ENCODE measurements at places on chromosomes 2 and 18. TPM values are rescaled to one million over a fixed set of nuclear protein-coding genes. Genes with fewer than 3 reads are reported as not detected.

DNA sequence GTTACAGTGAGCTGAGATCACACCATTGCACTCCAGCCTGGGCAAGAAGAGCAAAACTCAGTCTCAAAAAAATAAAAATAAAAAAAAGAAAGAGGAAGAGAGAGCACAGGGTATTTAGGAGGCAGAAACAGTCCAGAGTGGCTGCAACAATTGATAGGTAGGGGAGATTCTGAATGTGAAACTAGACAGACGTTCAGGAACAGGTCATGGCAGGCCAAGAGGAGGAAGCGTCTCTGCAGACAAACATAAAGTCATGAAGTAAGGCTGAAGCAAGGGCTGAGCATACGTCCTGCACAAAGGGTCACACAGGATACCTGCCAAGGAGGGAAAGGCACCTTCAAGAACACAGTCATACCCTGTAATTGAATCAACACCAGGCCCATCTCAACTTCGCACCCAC lies 64.1 kb upstream of the ZNF532 start:
- DNase-seq, result no peak

DNA sequence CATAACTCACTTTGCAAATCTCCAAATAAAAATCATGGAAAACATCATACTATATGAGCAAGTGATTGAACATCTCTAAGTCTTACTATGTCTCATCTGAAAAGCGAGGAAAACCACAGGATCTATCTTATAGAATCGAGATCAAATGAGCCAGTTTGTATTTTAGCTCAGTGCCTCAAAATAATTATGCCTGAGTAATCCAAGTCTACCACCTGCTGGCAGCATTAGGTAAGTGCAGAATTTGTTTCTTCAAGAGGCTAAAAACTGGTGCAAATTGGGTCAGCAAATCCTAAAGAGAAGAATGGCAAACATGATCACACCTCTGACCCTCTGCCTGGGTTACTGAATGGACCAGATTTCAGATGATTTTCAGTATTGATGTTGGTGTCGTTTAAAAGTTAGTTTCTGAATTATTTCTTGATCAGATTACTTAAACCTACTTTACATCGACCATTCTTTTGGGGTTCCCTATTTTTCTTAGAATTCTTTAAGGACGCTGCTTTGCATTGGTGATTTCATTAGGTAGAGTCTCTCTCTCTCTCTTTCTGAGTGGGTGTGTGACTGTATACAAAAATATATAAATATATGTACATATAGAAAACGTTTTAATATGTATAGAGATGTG lies 12.7 kb upstream of the FHOD3 start:
- DNase-seq, result peak; percentile 80

Gene PARD6G
- 3.5 TPM for total RNA-seq

GRCh38 chr2:42859006-42859552 lies 66.7 kb upstream of the HAAO start:
- DNase-seq, result peak; percentile 91

DNA sequence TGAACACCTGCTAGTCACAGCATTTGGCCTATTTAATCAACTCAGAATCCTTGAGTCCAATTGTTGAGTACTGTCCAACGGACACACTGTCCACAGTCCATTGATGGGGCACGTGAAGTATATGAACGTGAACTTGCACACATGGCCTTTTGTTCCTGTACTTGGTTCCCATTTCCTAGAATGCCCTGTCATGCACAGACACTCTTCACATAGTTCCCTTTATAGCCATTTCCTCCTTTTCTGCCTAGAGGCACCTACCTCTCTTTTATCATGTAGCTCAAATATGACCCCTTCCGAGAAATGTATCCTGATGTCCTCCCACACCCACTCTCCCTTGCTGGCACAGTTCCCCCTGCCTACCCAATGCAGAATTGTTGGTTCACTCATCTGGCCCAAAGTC lies 8.7 kb upstream of the CRYGA start:
- no peak for DNase-seq

Gene UNC80
- not detected for total RNA-seq

Gene MARCHF4
- not detected for total RNA-seq

Gene TLX2
- total RNA-seq, result 1.7 TPM

- no peak for DNase-seq
Measured at GRCh38 chr2:226124548-226125011, 675.0 kb downstream of the IRS1 start.

GRCh38 chr18:37335409-37335736 lies 230.2 kb downstream of the CELF4 start:
- DNase-seq, result no peak

Gene ICOS
- 0.94 TPM for total RNA-seq

DNA sequence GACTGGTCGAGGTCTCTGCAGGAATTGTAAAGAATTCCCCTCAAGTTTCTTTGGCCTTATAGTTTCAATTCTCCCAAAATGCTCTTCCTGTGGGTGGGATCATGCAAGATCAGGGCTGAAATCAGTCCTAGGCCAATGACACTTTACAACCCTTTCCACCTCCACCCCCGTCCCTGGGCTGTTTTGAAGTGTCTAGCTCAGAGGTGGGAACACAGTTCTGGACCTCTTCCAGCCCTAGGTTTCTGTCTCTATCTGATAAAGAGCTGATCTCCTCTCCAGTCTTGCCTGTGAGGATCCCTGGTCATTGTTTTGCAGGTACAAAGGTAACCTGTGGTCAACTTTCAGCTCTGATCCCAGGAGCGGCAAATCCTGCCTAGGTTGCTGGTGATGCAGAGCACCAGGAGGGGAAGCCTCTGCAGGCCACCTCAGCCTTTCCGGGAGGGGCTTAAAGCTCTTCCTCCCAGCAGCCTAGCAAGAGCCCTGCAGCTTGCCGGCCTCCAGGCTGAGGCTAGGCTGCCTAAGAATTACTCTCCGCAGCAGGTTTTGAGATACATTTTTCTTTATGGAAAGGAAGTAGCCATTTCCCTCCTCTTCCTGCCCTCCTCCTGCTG lies 69.8 kb upstream of the WIPF1 start:
- no peak for DNase-seq

DNA sequence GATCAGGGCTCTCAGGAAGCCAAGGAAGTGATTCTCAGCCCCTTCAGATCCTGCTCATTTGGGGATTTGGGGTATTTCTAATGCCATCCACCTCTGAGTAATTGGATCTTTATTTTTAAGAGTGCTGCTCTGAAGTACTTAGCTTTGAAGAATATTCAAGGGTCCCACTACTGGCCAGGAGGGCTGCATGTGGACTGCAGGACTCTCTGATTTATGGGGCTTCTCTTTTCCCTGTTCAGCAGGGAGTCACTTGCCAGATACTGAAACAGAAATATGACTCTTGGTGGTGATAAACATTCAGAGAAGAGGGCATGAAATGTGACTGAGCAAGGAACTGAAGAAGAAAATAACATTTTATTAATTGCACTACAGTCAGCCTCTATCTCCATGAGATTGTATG lies 138.5 kb downstream of the MTX2 start:
- DNase-seq, result no peak

DNA sequence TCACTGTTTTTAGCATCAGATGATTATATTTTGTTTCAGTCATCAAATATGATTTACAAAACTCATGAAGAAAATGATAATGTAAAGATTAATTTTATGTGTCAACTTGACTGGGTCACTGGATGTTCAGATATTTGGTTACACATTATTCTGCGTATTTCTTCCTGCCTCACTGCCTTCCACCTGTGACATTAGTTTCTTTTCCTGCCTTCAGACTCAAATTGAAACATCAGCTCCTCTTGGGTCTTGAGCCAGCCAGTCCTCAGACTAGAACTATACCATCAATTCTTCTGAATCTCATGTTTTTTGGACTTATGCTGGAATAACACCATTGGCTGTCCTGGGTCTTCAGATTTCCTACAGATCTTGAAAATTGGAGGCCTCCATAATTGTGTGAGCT lies 96.7 kb downstream of the ZNF385B start:
- DNase-seq, result no peak

Gene VIT
- total RNA-seq, result 5.0 TPM

- DNase-seq, result no peak
Measured at GRCh38 chr2:24768601-24769000, 24.6 kb downstream of the PTRHD1 start.

DNA sequence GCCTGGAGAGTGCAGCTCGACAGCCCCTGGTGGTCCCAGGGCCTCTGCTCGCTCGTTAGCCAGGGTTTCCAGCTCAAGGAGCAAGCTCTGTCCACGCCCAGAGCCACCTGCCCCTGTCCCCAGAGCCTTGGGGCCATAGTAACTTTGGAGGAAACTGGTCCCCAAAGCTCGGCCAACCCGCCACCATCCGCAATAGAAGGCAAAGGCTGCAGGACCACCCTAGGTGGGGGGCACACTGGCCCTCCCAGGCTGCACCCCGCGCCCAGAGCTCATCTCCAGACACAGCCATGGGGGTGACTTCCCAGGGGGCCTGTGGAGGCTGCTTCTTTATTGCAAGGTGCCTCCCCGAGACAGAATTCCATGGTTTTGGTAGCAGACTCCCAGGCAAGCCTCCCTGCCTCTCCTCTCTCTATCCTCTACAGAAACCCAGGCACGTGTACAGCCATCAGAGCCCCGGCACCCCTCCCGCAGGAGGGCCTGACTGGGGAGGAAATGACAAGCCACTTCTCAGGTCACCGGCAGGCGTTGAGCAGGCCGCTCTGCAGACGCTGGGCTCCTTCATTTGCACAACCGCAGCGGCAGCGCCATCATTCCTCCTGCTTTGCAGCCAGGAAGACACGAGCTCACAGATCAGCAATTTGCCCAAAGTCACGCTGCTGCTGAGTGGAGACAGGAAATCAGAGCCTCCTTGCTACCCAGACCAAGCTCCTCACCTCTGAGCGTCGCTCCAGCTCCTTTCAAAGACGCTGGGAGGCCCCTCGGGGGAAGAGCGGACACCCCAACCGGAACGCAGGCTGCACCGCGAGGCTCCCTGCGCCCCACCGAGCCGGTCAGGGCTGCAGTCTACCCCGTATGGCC lies 80.2 kb downstream of the NDUFA10 start:
- peak; percentile 21 for DNase-seq

Gene DTNB
- 23.1 TPM for total RNA-seq

- DNase-seq, result no peak
Measured at GRCh38 chr18:65587491-65587890, 163.3 kb upstream of the CDH7 start.

GRCh38 chr2:231393149-231394131 lies 2.1 kb upstream of the B3GNT7 start:
- DNase-seq, result peak; percentile 79

DNA sequence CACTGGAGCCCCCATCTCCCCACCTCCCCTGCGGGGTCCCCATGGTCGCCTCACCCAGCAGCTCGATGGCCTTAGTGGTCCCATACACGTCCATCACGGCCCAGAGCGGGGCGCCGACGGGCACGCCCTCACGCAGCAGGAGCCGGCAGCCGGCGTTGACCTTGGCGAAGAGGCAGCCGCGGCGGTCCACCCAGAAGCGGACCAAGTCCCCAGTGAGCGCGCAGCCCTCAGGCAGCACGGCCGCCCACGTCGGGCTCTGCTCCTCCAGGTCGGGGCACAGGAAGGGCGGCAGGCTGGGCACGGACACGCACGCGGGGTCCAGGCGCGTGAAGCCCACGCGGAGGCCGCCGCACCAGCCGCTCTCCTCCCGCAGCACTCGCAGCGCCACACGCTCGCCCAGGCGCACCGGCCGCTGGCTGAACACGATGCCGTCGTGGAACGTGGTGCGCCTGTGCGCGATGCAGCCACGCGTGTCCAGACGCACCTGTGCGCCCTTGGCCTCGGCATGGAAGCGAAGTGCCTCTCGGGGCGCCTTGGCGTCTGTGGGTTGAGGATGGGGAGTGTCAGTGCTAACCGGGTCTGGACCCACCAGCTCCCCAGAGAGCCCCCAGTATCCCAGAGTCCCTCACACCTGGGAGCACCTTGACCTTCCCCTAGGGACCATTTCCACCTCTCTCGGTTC lies 4.6 kb downstream of the NEURL3 start:
- DNase-seq, result no peak

Gene NPHP1
- 20.6 TPM for total RNA-seq

DNA sequence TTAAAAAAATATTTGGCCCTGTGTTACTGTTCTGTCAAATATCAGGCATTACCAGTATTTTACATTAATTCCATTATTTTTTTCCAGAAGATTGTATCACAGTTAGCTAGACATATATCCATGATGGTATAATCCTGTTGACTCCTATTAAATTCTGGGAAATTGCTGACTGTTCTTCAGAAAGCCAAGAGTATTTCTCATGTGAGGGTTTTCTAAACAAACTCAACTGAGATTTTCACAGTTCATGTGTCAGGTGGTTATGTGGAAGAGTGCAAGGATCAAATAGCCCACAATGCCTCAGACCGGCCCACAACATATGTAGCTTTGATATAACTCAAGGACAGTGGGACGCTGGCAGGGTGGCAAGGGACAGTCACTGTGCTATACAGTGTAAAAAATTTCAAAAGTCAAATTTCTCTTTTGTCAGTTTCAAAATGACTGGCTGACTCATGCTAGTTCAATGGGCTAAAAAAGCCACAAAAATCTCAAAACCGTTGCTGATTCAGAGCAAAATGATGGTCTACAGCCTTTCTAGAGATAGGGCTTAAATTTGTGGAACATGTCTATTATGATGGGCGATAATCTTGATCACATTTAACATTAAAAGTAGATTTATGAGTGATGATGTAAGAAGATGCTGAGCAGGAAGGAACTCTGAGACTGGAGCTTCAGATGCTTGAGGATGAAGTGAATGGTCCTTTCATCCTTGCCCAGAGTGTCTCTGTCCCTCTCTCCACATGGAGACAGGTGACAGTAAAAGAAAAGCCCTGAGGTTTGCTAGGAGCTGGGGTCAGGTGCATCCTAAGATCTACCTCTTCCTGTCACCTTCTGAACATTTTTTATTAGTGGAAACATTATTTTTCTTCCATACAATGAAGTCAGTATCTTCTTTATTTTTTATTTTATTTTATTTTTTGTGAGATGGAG lies 175.8 kb upstream of the PIEZO2 start:
- no peak for DNase-seq

GRCh38 chr2:54634021-54634420 lies 89.4 kb upstream of the EML6 start:
- DNase-seq, result no peak
